Activated T-helper 1 cell treated with Interleukin-2 at 50 U/mL for 16 hours (primary cell): ENCODE measurements at places on chromosomes 11 and 22.

- DNase-seq, result no peak
Observed at GRCh38 chr11:23555085-23555484, 694.8 kb upstream of the CCDC179 start.

DNA sequence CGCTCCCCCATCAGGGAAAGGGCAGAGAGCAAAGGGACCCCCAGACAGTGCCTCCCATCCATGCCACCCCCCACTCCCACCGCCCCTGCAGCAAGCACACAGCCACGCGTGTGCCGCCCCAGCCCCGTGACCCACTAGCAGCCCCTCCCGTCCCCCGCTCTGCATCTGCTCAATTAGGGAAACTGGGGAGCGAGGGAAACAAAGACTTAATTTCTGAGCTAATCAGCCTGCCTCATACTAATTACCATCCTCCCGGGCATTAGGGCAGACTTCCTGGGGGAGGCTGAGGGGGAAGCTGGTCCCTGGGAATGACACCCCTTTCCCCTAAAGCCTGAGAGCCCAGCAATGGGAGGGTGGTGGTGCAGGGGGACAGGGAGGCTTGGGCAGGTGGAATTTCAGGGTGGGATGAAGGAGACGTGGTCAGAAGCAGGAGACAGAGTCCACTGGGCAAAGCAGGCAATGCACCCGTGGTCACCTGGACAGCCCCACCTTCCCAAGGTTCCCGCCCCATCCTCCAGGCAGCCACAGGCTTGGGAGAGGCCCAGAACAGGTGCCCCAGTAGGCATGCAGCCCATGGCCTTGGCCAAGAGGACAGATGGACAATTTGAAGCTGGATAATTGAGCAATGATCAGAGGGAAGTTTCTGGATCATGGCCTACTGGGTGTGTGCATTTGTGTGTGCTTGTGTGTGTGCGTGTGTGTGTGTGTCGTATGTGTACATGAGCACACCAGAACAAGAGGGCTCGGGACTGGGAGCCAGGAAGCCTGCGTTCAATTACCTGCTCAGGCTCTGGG is 20.6 kb downstream of the ELFN2 start:
- DNase-seq, result no peak

GRCh38 chr11:3030289-3031070 is 26.7 kb downstream of the CARS1 start:
- no peak for DNase-seq

GRCh38 chr11:78630561-78631303 is 56.1 kb upstream of the NARS2 start:
- no peak for DNase-seq

DNA sequence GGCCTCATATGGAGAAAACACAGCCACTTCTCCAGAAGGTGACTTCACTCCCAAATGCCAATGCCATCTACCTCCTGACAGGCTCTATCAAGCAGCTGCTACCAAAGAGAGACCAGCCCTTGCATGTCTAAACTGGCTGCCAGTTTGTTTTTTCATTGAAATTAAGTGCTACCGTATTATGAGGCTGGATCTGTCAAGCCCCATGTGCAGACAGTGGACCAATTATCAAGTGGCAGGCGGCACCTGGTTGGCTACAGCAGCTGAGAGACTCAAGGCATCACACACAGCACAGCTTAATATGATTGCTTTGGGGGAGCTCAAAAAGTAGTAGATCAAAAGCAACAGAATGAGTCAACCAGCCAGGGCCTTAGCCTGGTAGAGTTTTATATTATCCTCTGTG is 1293.0 kb upstream of the TENM4 start:
- DNase-seq, result no peak

DNA sequence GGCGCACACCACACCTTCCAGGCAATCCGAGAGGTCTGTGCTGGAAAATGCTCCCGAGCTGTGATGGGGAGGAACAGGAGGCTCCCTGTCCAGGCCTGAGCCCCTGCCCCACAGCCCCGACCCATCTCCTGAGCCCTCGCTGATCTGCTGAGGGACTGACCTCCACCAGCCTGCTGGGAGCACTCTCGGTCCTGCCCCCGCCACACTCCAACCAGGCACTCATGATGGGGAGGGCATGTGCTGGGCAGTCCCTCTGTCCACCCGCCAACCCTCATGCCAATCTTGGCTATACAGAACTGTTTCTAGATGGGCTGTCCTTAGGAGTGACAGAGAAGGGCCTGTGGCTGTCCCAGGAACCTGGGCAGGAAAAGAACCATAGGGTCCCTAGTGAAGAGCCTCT is 70.8 kb downstream of the TRMU start:
- no peak for DNase-seq

DNA sequence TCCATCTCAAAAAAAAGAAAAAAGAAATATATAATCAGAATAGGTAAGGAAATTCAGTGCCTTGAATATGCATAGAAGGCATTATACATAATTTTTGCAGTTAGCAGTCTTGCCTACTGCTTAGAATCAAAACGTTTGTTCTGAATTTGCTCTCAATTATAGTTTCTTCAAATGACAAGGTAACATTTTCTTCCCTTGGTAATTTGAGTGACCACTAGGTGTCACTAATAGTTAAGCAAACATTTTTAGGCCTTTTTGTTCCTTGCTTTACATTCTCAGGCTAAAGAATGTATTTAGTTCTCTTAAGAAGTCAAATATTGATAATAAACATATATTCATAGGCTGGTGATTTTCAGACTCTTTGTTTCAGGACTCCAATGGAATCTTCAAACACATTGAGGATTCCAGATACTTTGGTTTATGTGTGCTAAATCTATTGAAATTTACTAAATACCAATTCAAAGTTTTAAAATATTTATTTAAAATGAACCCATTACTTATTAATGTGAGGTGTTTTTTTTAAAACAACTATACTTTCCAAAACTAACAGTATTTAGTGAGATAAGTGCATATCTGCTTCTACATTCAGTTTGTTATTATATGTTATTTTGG is 55.0 kb upstream of the DEPDC7 start:
- no peak for DNase-seq

DNA sequence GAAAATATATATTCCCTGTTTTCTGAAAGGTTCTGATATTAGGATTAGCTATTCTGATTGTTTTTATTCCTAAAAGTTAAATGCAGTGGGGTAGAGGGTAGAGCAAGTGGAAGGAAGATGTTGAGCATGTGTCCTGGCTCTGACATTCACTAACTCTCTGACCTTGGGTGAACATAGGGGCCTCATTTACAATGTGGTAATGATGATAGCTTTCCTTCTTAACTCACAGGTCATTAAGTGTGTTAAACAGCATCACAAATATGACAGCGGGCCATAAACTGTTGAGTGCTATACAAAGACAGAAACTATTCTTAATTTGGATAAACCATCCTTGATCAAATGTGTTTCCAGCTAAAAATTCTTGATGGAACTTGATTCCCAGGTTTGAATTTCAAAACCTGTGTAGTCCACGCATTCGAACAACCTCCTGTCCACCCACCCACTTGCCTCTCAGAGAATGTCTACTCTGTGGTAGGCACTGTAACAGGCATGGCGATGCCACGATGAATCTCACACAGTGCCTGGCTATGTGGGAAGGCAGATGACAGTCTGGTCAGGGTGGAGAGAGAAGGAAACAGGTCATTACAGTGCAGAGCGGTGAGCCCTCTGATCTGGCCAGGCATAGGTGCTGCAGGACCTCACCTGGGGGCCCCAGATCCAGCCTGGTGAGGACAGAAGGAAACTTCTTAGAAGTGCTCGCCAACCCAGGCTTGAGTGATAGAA is 19.3 kb upstream of the PEX26 start:
- DNase-seq, result no peak

GRCh38 chr11:22065472-22065871 is 127.4 kb upstream of the ANO5 start:
- DNase-seq, result no peak

DNA sequence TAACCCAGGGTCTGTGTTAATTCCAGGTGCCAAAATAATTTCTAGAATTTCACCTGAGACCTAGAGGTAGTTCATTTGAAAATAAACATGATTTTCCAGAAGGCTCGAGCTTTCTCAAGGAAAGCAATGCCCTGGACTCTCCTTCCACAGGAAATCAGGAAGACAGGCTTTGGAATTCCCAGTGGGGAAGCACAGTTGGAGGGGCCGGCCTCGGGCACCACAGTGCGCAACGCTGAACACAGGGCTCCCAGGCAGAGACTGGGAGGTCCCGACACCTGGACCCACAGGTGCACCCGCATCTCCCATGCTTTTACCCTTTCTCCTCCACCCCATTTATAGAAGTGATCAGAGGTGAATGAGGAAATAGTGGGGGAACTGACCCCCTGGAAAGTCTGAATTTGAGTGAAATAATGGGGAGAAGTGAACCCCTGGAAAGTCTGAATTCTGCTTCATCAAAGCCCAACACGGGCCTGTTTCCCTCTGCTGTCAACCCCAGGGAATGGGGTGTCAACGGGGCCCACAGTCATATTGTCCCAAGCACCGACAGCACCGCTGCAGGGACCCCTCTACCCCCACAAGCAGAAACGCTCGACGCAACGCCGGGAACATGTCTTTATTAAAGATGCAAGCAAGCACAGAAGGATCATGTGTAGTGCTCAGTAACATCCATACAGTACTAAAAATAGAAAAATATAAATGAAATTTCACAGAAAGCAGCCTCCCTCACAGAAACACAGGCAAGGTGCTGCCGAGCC is 12.0 kb upstream of the EFCAB6 start:
- DNase-seq, result no peak

- DNase-seq, result no peak
Observed at GRCh38 chr22:37581504-37581903, 1.6 kb upstream of the LGALS2 start.

- DNase-seq, result no peak
Observed at GRCh38 chr11:130088217-130088616, 18.5 kb downstream of the APLP2 start.

DNA sequence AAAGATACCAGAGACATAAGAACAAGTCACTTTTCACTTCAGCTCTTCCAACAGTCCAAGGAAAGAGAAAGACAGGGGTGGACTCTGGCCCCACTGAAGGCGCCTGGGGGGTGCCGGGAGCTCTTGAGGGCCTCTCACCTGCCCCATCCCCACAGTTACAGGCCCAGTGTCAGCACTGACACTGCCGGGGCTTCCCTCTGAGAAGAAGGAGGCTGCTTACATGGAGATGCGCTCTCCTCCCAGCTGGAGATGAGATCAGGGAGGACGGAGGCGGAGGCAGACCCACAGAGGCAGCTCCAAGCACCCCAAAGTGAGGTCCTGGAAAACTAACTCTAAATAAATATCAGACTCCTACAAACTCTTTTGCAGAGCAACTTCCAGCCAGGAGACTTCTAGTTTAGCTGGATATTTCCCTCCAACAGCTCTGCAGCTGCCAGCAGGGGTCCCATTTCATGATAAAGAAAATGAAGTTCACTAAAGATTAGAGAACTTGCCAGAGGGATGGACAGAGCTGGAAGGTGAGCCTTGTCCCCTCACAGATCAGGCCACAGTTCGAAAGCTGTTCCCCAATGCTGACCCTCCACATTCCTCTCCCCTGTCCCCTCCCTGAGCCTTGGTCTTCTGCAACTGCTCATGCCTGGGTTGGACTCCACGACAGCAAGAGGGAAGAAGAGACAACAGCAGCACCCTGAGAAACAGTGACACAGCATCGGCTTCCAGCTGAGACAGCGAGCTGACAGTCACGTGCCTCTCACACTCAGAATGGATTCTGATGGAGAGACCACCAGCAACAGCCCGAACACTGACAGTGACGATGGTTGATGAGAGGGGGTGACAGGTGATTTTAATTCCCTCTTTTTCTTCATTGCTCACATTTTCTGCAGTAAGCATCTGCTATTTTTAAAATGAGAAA is 5.8 kb downstream of the CARS1 start:
- DNase-seq, result no peak

DNA sequence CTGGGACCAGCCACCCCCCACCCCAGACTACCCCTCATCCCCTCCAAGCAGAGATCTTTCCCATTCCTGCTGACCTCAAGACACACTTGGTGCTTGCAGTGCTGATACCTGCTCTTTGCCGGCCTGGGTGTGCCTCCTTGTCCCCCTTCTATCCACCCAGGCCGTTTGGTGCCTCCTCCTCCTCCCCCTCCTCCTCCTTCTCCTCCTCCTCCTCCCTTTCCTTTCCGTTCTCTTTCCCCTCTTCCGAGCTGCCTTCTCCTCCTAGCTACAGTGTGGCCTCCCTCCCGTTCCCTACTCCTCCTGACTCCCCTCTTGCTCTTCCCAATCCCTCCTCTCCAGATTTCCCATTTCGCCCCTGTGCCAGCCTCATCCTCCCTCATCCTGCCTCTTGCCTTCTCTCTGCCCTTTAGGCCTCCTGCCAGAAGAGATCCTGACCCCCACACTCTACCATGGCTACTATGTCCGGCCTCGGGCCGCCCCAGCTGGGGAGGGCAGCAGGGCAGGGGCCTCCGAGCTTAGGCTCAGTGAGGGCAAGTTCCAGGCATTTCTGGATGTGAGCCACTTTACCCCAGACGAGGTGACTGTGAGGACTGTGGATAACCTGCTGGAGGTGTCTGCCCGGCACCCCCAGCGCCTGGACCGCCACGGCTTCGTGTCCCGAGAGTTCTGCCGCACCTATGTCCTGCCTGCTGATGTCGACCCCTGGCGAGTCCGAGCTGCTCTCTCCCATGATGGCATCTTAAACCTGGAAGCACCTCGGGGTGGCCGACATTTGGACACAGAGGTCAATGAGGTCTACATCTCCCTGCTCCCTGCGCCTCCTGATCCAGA is 712 bp downstream of the HSPB2 start:
- DNase-seq, result no peak

GRCh38 chr22:39367035-39367434 is 17.2 kb downstream of the SYNGR1 start:
- DNase-seq, result no peak

GRCh38 chr11:93166194-93166593 is 31.6 kb downstream of the SLC36A4 start:
- no peak for DNase-seq

DNA sequence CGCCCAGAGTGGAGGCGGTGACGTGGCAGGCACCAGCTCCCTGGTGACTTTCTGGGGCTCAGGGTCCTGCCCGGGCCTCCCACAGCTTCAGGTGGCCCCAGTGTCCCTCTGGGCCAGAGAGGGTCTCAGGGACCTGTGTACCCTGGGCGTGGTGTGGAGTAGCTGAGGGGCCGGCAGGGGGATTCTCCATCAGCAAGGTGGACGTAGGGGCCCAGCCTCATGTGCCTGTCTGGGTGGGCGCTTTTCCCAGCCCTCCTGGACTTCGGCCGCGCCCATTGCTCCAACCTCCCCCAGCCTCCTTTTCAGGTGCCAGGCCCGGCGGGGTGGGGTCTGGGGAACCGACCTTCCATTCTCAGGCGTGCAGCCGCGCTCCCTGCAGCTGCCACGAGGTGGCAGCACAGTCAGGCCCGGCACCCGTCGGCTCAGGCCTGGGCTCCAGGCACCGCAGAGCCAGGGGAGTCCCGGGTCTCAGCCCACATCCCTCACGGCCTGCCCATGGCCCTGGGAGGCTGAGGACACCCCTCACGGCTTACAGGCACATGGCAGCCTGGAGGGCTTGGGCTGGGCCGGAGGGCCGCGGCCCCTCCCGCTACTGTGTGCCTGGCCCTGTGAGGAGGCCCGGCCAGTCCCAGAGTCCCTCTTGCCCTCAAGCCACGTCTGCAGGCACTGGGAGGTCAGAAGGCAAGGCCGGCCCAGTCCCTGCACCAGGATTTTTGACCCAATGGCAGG is 19.9 kb upstream of the MUC5B start:
- DNase-seq, result peak; percentile 40

GRCh38 chr22:49800408-49801238 is 27.1 kb downstream of the BRD1 start:
- no peak for DNase-seq

GRCh38 chr11:75330291-75330690 is 21.2 kb downstream of the ARRB1 start:
- DNase-seq, result no peak

GRCh38 chr11:843818-844692 is 1.4 kb downstream of the TSPAN4 start:
- no peak for DNase-seq
